Progenitor cell of endocrine pancreas (in vitro differentiated cells): ENCODE measurements at places on chromosomes 1 and 21. TPM values are rescaled to one million over a fixed set of nuclear protein-coding genes. Genes with fewer than 3 reads are reported as not detected.
A peak's percentile ranks its signal among the peaks of the same experiment; 100 is the strongest.

GRCh38 chr1:88013485-88013884 lies 670.6 kb upstream of the PKN2 start:
- H3K36me3 ChIP-seq: no peaks in the 10 kb centered on the region
- no peak overlapping the region for H3K27ac ChIP-seq
- no peaks in the 10 kb centered on the region for H3K4me1 ChIP-seq

BSDC1 gene
- total RNA-seq: 91.0 and 93.6 TPM in 2 replicates

DNA sequence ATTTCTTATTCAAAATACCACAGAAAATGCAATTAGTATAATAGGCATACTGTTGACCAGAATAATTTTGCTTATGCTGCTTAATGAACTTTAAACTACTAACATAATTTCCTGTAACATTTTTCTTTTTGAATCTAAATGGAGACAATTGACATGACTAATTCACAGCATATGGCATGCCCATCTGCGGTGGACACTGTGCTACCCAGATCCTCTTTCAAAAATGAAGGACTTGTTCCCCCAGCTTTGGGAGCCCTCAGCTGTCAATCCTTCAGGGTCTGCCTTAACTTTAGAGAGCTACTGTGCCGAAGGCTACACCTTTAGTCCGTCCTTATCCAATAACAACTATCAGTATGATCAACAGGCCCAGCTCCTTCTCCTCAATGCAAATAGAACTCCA lies 789.0 kb downstream of the PLA2G4A start:
- H3K4me3 ChIP-seq: no peak overlapping the region
- H3K36me3 ChIP-seq: peaks cover 3% of the 10 kb centered on the region
- H3K4me1 ChIP-seq: peaks cover 3% of the 10 kb centered on the region

- no peak overlapping the region for H3K4me3 ChIP-seq
- H3K27ac ChIP-seq: no peak overlapping the region
- peaks cover 6% of the 10 kb centered on the region for H3K4me1 ChIP-seq
- no peak for DNase-seq
- H3K36me3 ChIP-seq: no peaks in the 10 kb centered on the region
These were observed 278.0 kb downstream of the RGS7 start for GRCh38 chr1:241079047-241079446.

- H3K4me3 ChIP-seq: no peak overlapping the region
These were observed 5.1 kb upstream of the RIPPLY3 start for GRCh38 chr21:37001441-37001840.

- H3K27me3 ChIP-seq: no peaks in the 10 kb centered on the region
- H3K36me3 ChIP-seq: peaks cover 3% of the 10 kb centered on the region
- H3K4me1 ChIP-seq: peaks cover 2% of the 10 kb centered on the region
These were observed 113.6 kb upstream of the TIAM1 start for GRCh38 chr21:31457675-31458074.

GRIK3 gene
- total RNA-seq: 0.38 and 0.41 TPM in 2 replicates

- H3K4me1 ChIP-seq: no peaks in the 10 kb centered on the region
- H3K27ac ChIP-seq: no peak overlapping the region
- H3K4me3 ChIP-seq: no peak overlapping the region
- no peak for DNase-seq
These were observed 317.9 kb downstream of the LTN1 start for GRCh38 chr21:28674763-28675162.

- no peak overlapping the region for H3K4me3 ChIP-seq
- no peaks in the 10 kb centered on the region for H3K27me3 ChIP-seq
- H3K4me1 ChIP-seq: peaks cover 4% of the 10 kb centered on the region
- no peak overlapping the region for H3K27ac ChIP-seq
- no peak for DNase-seq
These were observed 9.8 kb downstream of the PEX14 start for GRCh38 chr1:10484521-10484920.

DNA sequence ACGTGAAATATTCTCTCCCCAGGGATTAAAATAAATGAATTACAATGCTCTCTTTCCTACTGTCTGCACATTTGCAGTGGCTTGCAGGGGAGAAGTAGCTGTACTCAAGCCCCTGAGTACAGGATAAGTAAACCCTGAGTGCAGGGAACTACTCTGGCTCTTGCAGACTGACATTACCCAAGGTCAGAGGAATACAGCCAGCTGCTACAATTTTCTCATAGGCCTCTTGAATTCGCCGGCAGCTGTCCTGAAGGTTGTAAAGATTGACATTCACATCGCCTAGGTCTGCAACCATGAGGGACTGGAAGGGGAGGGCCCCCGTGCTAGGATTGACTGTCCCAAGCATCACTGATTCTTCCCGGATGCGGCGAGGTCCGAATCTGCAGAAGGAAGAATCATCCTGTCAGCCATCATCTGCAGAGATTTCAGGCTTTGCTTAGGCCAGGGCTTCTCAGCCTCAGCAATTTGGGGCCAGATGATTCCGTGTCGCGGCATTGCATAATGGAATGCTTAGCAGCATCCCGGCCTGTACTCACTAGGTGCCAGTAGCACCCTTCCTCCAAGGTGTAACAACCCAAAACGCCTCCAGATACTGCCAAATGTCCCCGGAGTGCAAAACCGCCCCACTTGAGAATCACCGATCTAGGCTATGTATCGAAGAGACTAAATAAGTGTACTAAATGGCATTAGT lies 1.7 kb downstream of the AGMAT start:
- no peak overlapping the region for H3K4me3 ChIP-seq
- DNase-seq: no peak
- no peaks in the 10 kb centered on the region for H3K36me3 ChIP-seq

DNA sequence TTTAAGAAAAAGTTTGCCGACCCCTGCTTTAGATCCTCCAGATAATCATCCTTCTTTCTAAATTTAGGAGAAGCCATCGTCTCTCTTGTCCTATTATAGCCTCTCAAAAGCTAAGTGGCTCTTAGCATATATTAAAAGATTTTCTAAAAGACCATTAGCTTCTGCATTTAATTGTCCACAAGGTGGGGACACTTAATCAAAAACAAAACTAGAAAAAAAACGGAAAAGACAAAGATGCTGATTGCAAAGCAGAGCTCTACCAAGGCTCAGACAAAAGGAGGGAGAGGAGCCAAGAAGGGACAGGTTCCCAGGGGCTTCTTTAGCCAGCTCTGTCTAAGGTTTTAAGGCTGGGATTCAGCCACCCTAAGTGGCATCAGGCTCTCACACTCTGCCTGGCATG lies 128.3 kb upstream of the HMGB4 start:
- no peaks in the 10 kb centered on the region for H3K4me1 ChIP-seq
- no peak overlapping the region for H3K4me3 ChIP-seq
- no peak for DNase-seq
- no peaks in the 10 kb centered on the region for H3K36me3 ChIP-seq

GRCh38 chr1:9593492-9594465 lies 5.1 kb downstream of the TMEM201 start:
- H3K27me3 ChIP-seq: no peaks in the 10 kb centered on the region
- peak; percentile 37 for DNase-seq
- H3K36me3 ChIP-seq: peaks cover 1% of the 10 kb centered on the region
- H3K4me3 ChIP-seq: no peak overlapping the region
- peaks cover 16% of the 10 kb centered on the region for H3K4me1 ChIP-seq

DNA sequence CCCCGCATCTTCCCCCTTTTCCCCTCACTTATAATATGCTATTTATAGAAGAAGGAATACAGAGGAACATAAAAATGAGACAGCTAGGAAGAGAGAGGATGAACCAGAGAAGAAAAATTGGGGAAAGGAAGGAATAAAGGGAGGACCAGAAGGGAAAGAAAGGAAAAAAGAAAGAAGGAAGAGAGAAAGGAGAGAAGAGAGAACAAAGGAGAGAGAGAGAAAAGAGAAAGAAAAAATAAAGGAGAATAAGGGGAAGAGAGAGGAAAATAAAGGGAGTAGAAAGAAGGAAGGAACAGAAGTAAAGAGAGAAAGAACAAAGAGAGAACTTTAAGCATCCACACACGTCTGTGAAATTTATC lies 11.2 kb upstream of the IGSF3 start:
- H3K36me3 ChIP-seq: no peaks in the 10 kb centered on the region
- H3K4me3 ChIP-seq: no peak overlapping the region
- no peak overlapping the region for H3K27ac ChIP-seq
- no peak for DNase-seq

CRABP2 gene
- 70.4 and 125 TPM in 2 replicates for total RNA-seq

GRCh38 chr1:163789911-163790310 lies 468.2 kb downstream of the NUF2 start:
- H3K4me3 ChIP-seq: no peak overlapping the region
- no peak overlapping the region for H3K27ac ChIP-seq
- no peak for DNase-seq
- H3K27me3 ChIP-seq: no peaks in the 10 kb centered on the region
- H3K4me1 ChIP-seq: no peaks in the 10 kb centered on the region

- H3K36me3 ChIP-seq: peaks cover 1% of the 10 kb centered on the region
- H3K27ac ChIP-seq: peak overlapping the region; percentile 91
- peaks cover 39% of the 10 kb centered on the region for H3K4me1 ChIP-seq
- H3K4me3 ChIP-seq: peak overlapping the region; percentile 54
- no peaks in the 10 kb centered on the region for H3K27me3 ChIP-seq
These were observed 42.9 kb downstream of the ATP1A1 start for GRCh38 chr1:116415699-116416533.

PLA2G2D gene
- not detected in 2 replicates for total RNA-seq

GRCh38 chr1:82337635-82338034 lies 536.9 kb downstream of the ADGRL2 start:
- no peaks in the 10 kb centered on the region for H3K27me3 ChIP-seq
- no peak overlapping the region for H3K27ac ChIP-seq
- no peak for DNase-seq

GRCh38 chr1:232743999-232744398 lies 61.2 kb upstream of the MAP10 start:
- H3K4me3 ChIP-seq: no peak overlapping the region
- H3K27ac ChIP-seq: no peak overlapping the region
- peaks cover 5% of the 10 kb centered on the region for H3K27me3 ChIP-seq
- no peak for DNase-seq

DNA sequence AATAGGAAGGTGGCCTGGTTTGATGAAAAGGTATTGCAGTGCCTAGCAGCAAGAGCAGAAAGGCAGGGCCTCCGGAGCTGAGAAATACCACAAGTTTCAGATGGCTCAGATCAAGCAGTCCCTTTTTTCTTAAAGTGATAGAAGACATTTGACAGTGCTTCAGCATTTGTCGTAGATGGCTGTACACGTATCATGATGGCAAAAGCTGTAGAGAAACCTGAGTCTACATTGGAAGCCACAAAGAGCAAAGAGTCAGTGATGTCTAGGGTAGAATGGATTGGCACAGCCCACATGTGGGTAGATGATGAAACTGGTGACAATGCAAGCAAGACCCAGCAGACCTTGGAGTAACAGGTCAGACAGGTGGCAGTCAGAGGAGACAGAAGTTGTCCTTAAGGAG lies 101.3 kb upstream of the ARTN start:
- H3K4me3 ChIP-seq: no peak overlapping the region
- H3K36me3 ChIP-seq: no peaks in the 10 kb centered on the region
- H3K4me1 ChIP-seq: no peaks in the 10 kb centered on the region
- H3K27ac ChIP-seq: no peak overlapping the region
- no peak for DNase-seq
- no peaks in the 10 kb centered on the region for H3K27me3 ChIP-seq

DNA sequence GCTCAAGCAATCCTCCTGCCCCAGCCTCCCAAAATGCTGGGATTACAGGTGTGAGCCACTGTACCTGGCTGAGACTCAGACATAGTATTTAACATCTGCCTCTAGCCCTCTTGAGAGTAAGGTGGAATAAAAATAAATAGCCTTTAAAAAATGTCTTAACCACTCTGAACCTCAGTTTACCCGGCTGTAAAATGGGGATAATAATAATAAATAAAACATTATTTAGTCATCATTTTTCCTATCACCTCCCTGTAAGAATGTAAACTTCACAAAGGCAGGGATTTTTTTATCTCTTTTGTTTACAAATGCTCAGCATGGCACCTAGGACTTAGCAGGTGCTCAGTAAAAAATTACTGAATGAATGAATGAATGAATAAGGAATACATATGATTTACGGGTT lies 17.2 kb downstream of the EPHB2 start:
- H3K36me3 ChIP-seq: peaks cover 3% of the 10 kb centered on the region
- H3K4me3 ChIP-seq: no peak overlapping the region

- H3K27ac ChIP-seq: no peak overlapping the region
- no peak overlapping the region for H3K4me3 ChIP-seq
- DNase-seq: no peak
- H3K27me3 ChIP-seq: no peaks in the 10 kb centered on the region
- peaks cover 1% of the 10 kb centered on the region for H3K36me3 ChIP-seq
- H3K4me1 ChIP-seq: no peaks in the 10 kb centered on the region
These were observed 75.1 kb upstream of the GRIK1 start for GRCh38 chr21:30014886-30015285.

HES4 gene
- 83.8 and 87.4 TPM in 2 replicates for total RNA-seq

DNA sequence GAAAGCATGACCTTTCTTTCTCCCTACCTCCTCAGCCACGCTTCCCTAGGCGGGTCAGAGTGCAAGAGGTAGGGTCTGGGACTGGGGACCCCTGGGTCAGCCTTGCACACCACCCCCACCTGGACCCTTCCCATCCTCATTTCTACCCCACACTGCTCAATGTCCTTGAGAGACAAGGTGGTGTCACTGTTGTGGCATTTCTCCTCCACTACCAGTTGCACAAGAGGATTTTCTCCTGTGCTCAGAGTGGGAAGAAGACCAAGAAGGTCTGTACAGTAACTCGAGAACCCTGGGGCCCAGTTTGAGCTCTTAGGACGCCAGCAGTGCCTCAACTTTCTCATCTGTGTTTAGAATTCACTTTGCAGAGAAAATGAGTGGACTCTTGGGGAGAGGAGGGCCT lies 49.4 kb upstream of the CD34 start:
- peaks cover 8% of the 10 kb centered on the region for H3K4me1 ChIP-seq
- H3K36me3 ChIP-seq: peaks cover 1% of the 10 kb centered on the region
- peaks cover 74% of the 10 kb centered on the region for H3K27me3 ChIP-seq
- DNase-seq: no peak
- peak overlapping the region; percentile 14 for H3K4me3 ChIP-seq

DNA sequence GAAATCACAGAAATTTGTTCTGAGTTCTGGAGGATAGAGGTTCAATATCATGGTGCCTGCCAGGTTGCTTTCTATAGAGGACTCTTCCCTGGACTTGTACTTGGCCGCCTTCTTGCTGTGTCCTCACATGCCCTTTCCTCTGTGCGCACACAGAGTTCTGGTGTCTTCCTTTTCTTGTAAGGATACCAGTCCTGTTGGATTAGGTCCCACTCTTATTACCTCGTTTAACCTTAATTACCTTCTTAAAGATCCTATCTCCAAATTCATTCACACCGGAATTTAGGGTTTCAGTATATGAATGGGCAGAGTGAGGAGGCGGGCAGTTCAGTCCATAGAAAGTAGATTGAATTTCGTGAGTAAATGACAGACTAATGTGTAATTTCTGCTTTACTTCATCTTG lies 413.9 kb downstream of the NCAM2 start:
- no peak overlapping the region for H3K27ac ChIP-seq
- H3K27me3 ChIP-seq: no peaks in the 10 kb centered on the region
- no peaks in the 10 kb centered on the region for H3K36me3 ChIP-seq
- H3K4me1 ChIP-seq: no peaks in the 10 kb centered on the region
- no peak overlapping the region for H3K4me3 ChIP-seq

VSIG8 gene
- 0.20 TPM in 1 of 2 replicates, not detected in the other for total RNA-seq

TIAM1 gene
- 35.4 and 36.8 TPM in 2 replicates for total RNA-seq

CYP4B1 gene
- total RNA-seq: 0.80 TPM in 1 of 2 replicates, not detected in the other
